ENCODE measurements at places on chromosomes 6 and 20.

DNA sequence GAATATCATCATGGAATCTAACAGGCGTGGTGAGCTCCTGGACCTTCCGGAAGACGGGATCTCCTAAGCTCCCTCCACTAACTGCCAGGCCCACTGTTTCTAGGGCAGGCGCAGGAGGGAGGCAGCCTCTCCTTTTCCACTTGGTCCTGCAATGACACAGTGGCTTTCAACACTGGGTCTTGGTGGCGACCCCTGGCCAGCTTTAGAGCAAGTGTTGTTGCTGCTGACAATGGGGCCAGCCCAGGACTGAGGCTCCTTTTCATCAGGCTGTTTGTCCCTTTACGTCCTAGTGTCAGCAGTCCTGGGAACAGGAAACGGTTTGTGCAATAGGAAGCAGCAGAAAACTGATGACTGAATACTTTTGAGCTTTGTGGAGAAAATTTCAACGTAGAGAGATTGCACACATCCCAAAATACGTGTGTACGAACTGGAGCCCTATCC, 9.7 kb upstream of the QKI start:
- no peaks in the 10 kb centered on the region for H3K4me1 ChIP-seq
- no peak for DNase-seq
- no peaks in the 10 kb centered on the region for H3K36me3 ChIP-seq
- no peaks in the 10 kb centered on the region for H3K27me3 ChIP-seq
- no peak overlapping the region for H3K4me3 ChIP-seq

DNA sequence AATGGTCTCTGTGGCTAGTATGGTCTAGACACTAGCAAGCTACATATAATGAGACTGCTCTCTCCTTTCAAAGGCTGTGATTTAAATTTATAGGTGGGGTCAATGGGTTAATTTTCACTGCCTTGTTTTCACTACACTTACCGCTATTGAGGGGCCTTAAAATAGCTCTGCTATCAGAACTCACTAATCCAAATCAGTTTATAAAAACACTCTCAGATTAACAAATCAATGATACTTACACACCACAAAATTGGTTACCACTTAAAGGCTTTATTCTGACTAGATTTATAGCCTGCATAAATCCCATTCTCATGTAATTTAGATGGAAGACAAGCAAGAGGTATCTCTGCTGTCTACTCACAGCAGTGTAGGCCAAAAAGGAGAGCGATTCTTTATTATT, 313.0 kb upstream of the AGPAT4 start:
- H3K4me3 ChIP-seq: no peak overlapping the region
- no peaks in the 10 kb centered on the region for H3K4me1 ChIP-seq
- DNase-seq: no peak
- H3K27me3 ChIP-seq: no peaks in the 10 kb centered on the region
- H3K36me3 ChIP-seq: no peaks in the 10 kb centered on the region
- no peak overlapping the region for H3K27ac ChIP-seq

- no peak overlapping the region for H3K27ac ChIP-seq
- DNase-seq: no peak
- H3K36me3 ChIP-seq: no peaks in the 10 kb centered on the region
- no peaks in the 10 kb centered on the region for H3K27me3 ChIP-seq
Observed at GRCh38 chr6:40762981-40763380, 175.8 kb upstream of the LRFN2 start.

DNA sequence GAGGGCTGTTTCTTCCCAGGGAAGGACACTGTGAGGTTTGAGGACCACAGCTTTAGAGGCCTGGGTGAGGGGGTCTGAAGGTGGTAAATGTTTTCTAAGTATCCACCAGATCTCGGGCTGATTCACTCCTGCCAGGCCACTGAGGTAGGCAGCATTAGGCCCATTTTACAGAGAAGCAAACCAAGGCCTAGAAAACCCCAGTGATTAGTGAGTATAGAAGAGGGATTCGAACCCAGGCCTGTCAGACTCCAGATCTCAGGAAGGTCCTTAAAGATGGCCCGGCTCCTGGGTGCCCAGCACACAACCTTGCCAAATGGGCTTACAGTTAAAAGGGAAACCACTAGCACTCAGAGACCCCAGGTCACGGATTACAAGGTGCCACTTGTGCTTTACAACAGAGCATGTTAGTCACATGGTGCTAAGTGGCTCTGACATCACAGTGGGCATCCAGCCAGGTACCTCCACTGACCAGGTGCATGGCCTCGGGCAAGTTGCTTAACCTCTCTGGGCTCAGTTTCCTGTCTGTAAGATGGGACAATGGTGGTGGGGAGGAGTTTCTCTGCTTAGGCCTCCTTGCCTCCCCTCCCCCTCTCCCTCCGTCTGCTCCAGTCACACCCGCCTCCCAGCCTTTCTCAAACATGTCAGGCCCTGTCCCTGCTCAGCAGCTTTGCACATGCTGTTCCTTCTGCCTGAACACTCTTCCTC, 18.8 kb upstream of the SIRPA start:
- H3K4me1 ChIP-seq: no peaks in the 10 kb centered on the region
- no peaks in the 10 kb centered on the region for H3K36me3 ChIP-seq
- no peak overlapping the region for H3K27ac ChIP-seq
- no peak for DNase-seq
- no peaks in the 10 kb centered on the region for H3K27me3 ChIP-seq

DNA sequence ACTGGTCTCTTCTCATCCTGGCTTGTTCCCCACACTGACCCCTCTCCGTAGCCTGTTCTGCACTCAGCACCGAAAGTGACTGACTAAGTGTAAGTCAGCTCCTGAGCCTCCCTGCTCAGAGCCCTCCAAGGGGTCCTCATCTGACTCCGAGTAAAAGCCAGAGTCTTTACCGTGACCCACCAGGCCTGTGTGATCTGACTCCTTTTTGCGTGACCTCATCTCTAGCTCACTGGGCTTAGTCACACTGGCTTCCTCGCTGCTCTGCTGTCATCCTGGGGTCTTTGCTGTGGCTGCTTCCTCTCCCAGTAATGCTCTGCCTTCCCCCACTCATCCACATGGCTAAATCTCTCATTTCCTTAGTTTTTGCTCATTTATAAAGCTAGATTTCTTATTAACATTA, 116.6 kb downstream of the PLCB4 start:
- no peaks in the 10 kb centered on the region for H3K36me3 ChIP-seq
- no peaks in the 10 kb centered on the region for H3K4me1 ChIP-seq
- H3K4me3 ChIP-seq: no peak overlapping the region
- DNase-seq: no peak
- H3K27ac ChIP-seq: no peak overlapping the region
- H3K27me3 ChIP-seq: no peaks in the 10 kb centered on the region

DNA sequence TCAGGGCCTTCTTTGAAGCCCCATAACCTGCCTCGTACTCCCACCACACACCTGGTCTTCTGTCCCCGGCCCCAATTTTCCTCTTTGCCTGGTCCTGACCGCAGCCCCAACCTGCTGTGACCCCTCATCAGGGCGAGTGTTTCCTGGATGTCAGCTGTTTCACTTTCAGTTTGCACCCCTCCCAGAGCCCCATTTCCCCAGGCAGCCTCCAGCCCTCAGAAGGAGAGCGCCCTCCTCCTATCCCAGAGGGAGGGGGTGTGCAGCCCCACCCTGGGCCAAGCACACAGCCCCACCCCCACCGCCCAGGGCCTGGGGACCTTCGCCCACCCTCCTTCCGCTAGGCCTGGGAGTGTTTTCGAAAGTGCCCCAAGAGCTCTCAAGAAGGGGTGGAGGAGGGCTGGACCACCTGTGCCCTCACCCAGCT, 1.5 kb downstream of the BAK1 start:
- no peaks in the 10 kb centered on the region for H3K36me3 ChIP-seq
- no peaks in the 10 kb centered on the region for H3K27me3 ChIP-seq
- H3K4me3 ChIP-seq: peak overlapping the region; percentile 83

DNA sequence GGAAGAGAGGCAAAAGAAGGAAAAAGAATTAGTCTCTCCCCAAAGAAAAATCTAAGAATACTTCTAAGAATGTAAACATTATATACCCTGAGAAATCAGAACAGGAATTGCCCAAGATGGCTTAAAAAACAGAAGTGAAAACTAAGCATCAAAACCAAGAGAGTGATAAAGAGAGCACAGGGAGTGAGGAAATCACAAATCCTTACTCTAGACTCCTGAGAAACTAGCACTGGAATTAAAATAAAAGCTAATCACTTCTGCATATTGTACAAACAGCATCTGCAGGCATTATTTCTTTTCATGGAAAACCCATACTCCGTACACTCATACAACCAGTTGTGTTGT, 285.7 kb downstream of the BTBD9 start:
- no peak overlapping the region for H3K27ac ChIP-seq
- no peak for DNase-seq
- no peaks in the 10 kb centered on the region for H3K4me1 ChIP-seq
- no peaks in the 10 kb centered on the region for H3K36me3 ChIP-seq

GRCh38 chr6:149431905-149432775, 32.1 kb downstream of the SUMO4 start:
- H3K27ac ChIP-seq: no peak overlapping the region
- DNase-seq: peak; percentile 87
- H3K4me1 ChIP-seq: no peaks in the 10 kb centered on the region
- no peaks in the 10 kb centered on the region for H3K27me3 ChIP-seq

DNA sequence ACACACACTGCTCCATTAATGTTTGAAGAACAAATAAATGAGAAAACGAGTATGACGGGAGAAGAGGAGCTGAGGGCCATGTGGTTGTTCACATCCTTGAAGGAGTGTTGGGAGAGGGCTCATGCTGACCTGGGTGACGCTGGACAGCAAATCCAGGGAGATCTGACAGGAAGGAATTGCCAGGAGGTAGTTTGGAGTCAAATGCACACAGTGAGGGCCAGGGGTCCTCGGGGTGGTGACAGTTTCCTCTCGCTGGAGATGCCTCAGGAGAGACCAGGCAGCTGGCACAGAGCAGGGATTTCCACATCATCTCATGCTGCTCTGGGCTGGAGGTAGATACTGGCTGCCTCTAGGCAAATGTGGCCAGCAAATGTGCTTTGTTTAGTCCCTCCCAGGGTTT, 2.0 kb upstream of the TMEM181 start:
- no peak overlapping the region for H3K27ac ChIP-seq
- H3K4me1 ChIP-seq: no peaks in the 10 kb centered on the region
- H3K36me3 ChIP-seq: no peaks in the 10 kb centered on the region
- H3K4me3 ChIP-seq: no peak overlapping the region

- H3K27me3 ChIP-seq: no peaks in the 10 kb centered on the region
- H3K27ac ChIP-seq: no peak overlapping the region
- no peaks in the 10 kb centered on the region for H3K36me3 ChIP-seq
- no peaks in the 10 kb centered on the region for H3K4me1 ChIP-seq
Observed at GRCh38 chr6:117829594-117830319, 77.3 kb upstream of the SLC35F1 start.

- no peak for DNase-seq
- H3K27ac ChIP-seq: no peak overlapping the region
- H3K4me1 ChIP-seq: no peaks in the 10 kb centered on the region
- H3K36me3 ChIP-seq: no peaks in the 10 kb centered on the region
- no peaks in the 10 kb centered on the region for H3K27me3 ChIP-seq
Observed at GRCh38 chr20:4522310-4522709, 199.4 kb upstream of the PRND start.

GRCh38 chr6:111691345-111692225, 85.9 kb upstream of the TRAF3IP2 start:
- no peak overlapping the region for H3K27ac ChIP-seq
- no peak for DNase-seq
- H3K27me3 ChIP-seq: no peaks in the 10 kb centered on the region
- no peaks in the 10 kb centered on the region for H3K4me1 ChIP-seq

DNA sequence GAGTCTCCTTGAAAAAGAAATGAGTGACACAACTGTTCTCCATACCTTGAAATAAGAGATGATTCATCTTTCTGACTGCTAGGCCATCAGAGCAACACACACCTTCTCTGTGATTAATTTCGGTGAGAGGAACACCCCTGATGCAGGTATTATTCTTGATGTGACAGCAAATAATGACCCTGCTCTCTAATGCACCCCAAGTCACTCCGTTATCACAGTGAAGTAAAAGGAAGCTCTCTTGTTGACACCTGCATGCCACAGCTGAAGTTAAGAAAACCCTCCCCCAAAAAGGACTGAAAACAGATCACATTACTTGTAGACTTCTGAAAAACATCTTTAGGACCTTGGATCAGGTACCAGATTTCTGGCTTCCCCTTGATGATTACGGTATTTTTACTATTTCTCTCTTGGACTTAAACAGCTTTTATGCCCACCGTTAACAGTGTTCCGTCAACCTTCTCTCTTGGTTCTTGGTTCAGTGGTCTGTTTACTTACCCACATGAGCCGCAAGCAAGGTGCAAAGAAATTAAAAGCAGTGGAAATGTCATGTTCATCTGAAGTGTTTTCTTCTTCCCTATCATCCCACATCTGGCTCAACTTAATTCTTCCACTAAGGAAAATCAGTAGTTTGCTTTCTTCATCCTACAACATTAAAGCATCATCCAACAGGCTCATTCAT, 249.7 kb downstream of the GMPR start:
- no peaks in the 10 kb centered on the region for H3K27me3 ChIP-seq
- no peak overlapping the region for H3K4me3 ChIP-seq
- no peaks in the 10 kb centered on the region for H3K36me3 ChIP-seq
- no peaks in the 10 kb centered on the region for H3K4me1 ChIP-seq

GRCh38 chr6:167141667-167142432, 15.9 kb downstream of the GPR31 start:
- no peak for DNase-seq
- no peaks in the 10 kb centered on the region for H3K36me3 ChIP-seq
- no peak overlapping the region for H3K4me3 ChIP-seq

GRCh38 chr6:5999688-6000608, 6.8 kb downstream of the NRN1 start:
- peaks cover 9% of the 10 kb centered on the region for H3K4me1 ChIP-seq
- no peaks in the 10 kb centered on the region for H3K36me3 ChIP-seq

DNA sequence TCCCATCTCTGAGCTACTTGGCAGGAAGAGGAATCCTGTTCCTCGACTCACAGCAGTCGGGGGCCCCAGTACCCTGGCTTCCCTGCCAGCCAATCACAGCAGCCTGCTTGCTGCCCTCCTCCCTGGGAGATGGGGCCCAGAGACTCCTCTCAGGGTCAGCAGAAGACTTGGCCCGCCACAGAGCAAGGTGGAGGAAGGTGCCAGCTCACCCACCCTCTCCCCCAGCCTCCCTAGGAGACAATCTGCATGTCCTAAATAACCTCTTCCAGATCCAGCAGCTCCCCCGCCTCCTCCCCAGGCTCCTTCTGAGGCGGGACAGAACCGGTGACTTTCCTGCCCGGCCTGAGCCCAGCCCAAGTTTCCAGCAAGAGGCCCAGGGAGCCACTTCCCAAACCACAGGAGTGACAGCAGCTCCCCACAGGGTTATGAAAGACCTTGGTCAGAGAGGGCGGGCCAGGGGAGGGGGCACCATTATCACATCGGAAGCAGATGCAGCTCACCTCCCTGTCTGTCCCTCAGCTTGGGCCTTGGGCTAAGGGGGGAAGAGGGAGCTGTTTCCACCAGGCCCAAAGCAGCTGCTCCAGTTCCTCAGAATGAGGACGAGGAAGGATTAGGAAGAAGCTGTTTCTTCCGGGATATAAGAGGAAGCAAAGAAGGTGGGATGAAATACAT, 2.3 kb downstream of the CCND3 start:
- DNase-seq: no peak
- peaks cover 26% of the 10 kb centered on the region for H3K4me1 ChIP-seq

DNA sequence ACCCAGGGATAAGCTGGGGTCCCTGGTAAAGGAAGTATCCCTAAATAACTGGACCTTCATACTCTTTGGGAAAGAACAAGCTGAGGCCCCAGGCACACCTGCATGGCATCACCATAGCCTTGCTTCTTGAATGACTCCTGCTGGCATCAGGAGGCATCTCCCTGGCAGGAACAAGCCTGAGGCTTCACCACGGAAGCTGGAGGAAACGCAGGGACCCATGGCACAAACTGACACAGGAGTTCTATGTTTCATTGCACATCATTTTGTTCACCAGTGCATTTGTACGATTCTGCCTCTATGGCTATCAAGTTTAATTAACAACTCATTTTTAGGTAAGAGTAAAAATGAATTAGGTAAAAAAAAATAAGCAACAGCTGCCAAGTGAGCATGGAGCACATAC, 619 bp upstream of the PDE7B start:
- H3K4me1 ChIP-seq: no peaks in the 10 kb centered on the region
- H3K27me3 ChIP-seq: no peaks in the 10 kb centered on the region
- DNase-seq: no peak
- H3K4me3 ChIP-seq: no peak overlapping the region

Data from breast epithelium (tissue), 4 donors.